ENCODE measurements at places on chromosomes 7 and 10.

DNA sequence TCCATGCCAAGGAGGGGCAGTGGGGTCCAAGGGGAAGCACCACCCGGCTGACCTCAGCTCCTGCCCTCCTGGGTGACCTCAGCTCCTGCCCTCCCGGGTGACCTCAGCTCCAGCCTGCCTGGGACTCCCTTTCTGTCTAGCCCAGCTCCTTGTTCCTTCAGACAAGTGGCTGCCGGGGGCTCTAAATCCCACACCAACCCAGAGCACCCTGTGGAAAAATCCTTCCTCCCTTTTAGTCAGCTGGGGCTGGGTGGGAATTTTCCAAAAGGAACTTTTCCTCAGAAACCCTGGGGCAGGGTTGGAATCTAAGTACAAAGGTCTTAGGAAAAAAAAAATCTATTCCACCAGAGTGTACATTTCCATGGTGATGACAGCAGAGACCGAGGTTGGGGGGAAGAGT, 36.3 kb downstream of the AKR1B1 start:
- no peak for ATAC-seq

DNA sequence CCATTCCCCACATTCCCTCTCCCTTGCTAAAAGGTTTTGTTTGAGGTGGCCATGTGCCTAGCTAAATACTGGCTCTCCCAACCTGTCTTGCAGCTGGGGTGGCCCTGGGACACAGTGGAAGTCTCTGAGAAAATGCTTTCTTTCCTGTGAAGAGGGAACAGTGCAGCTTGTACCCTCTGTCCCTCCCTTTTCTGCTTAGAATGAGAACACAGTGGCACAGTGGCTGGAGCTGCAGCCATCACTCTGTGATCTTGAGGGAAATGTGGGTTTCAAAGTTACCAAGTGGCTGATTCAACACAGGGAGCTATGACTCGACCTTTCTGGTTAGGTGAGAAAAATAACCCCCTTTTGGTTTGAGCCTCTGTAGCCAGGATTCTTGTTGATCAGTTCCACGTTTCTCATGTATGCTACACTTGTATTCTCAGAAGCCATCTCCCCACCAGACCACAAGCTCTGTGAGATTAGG, 62.7 kb upstream of the CARD11 start:
- peak; percentile 91 for ATAC-seq

DNA sequence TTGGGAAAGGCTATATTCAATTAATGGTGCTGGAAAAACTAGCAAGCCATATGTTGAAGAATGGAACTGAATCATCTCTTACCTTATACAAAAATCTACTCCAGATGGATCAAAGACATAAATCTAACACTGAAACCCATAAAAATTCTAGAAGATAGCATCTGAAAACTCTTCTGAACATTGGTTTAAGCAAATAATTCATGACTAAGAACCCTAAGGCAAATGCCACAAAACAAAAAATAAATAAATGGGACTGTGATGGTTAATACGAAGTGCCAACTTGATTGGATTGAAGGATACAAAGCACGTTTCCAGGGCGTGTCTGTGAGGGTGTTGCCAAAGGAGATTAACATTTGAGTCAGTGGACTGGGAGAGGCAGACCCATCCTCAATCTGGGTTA, 1130.0 kb downstream of the DNAJB9 start:
- ATAC-seq = no peak

DNA sequence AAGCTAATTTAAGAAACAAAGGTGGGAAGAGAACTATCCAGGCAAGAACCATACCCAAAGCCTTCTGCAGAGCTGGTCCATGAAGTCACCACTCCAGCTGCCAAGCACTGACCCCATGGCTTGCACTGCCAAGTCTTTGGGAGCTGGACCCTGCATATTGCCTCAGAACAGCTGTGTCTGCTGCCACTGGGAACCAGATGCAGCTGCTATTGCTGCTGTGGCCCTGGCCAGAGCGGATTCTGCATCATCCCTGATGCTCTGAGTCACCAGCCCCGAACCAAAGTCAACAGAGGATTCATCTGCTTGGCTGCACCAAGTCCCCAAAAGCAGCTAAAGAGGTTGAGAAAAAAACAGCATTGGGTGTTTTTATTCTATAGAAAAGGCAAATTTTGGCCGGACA, 39.2 kb upstream of the GSAP start:
- no peak for ATAC-seq

- ATAC-seq = no peak
Observed at GRCh38 chr10:52923520-52923919, 150.9 kb upstream of the MBL2 start.

- ATAC-seq = no peak
Observed at GRCh38 chr10:106920538-106920937, 244.0 kb downstream of the SORCS1 start.

DNA sequence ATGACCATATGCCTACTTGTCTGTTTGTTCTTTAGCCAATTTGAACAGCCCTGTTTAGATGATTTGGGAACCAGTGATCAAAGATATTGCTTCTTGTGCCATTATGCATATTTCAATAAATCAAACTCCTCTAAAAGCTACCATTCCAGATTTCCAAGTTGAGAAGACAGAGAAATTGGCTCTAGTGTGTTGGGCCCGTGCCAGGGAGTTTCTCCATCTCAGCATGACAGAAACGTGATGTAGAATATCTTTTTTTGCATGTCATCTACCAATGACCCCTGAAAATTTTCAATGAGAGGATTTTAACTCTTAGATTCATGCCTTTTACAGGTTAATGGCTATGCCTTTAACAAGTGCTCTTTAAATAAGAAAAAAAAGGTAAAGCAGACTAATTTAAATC, 50.7 kb upstream of the CABCOCO1 start:
- ATAC-seq = no peak

DNA sequence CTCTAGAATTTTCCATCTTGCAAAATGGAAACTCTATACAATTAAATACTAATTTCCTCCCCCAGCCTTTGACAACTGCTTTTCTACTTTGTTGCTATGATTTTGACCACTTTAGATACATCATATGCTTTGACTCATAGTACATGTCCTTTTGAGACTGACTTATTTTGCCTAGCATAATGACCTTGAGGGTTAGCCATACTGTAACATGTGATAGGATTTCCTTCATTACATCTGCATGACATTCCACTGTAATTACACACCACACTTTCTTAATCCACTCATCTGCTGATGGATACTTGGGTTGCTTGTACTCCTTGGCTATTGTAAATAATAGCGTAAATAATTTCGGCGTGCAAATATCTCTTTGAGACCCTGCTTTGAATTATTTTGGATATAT, 127.7 kb downstream of the JAZF1 start:
- peak; percentile 49 for ATAC-seq

- ATAC-seq = no peak
Observed at GRCh38 chr10:113027574-113028455, 77.8 kb downstream of the TCF7L2 start.

Data from activated T-helper 17 cell treated with anti-CD3 and anti-CD28 coated beads, Interleukin-2, amount 50 U/mL, for 72 hours (primary cell).